ENCODE measurements at places on chromosomes 3 and 15.

- DNase-seq = no peak
These were observed 192.7 kb upstream of the LRIG1 start for GRCh38 chr3:66693461-66694031.

- DNase-seq = no peak
These were observed 94.2 kb upstream of the ACP3 start for GRCh38 chr3:132222868-132223538.

- DNase-seq = no peak
These were observed 6.9 kb downstream of the SLC38A3 start for GRCh38 chr3:50211930-50212329.

GRCh38 chr15:73928241-73928579 is 1.9 kb downstream of the LOXL1 start:
- no peak for DNase-seq

GRCh38 chr15:59444980-59445545 is 7.1 kb downstream of the FAM81A start:
- DNase-seq = no peak

- no peak for DNase-seq
These were observed at the start of gene HOMER2 for GRCh38 chr15:82952158-82953081. HOMER2 (minus strand) TSS chr15:82952720; CDS start chr15:82952535, 185 bp downstream.

DNA sequence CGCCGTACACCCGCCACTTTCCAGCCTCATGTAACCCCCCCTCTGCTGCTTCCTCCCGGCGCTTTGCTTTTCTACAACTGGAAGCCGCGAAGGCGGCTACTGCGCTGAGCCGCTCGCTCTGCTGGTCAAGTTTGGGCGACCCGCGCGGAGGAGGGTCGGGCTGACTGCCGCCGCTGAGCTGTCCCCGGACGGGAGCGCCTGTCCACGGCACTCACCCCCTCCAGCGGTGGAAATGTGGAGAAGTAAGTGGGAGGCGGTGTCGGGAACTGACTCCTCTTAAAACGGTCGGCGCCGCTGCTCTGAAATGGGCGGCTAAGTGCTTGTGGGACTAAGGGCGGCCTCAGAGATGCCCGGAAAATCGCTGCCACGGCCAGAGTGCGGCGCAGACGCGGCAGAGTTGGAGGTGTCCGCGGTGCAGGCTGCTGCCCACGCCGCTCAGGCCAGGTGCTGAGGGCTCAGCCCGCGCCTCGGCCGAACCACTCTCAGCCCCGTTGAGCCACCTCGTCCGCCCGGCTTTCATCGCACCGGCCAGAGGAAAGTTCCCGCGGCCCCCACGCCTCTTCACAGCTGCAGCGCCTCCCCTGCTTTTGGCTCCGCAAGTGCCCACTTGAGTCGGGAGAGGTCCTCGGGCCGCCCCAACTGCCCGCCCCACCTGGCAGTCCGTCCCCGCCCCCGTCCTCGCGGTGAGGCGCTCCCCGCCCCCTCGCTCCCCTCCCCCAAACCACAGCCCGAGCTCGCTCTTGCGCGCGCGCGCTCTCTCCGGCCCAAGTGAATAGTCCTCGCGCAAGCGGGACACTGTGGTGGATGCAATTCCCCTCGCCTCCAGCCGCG is at the start of gene EPHA6:
Gene EPHA6 (plus strand): TSS at position 775 of the 831 bp plus-strand sequence.
- DNase-seq = no peak

DNA sequence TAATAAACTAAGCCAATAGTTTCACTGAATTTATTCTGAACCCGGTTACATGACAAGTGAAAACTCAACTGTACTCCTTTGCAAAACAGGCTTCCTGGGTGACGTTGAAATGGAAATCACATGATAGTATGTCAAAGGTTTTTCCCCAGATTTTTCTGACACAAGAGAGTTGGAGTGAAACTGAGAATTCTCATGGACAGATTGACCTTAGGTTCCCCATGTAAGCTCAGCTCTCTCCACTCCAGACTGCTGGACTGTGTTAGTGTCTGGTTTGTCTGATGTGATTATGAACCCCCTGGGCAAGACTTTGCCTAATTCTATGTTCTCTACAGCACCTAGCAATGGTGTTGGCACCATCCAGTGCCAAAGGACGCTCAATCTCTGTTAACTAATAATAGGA is 219.7 kb upstream of the COL8A1 start:
- no peak for DNase-seq

- DNase-seq = no peak
These were observed at the start of gene H1-8 for GRCh38 chr3:129543156-129543790. H1-8 (plus strand) TSS chr3:129543175; CDS start chr3:129543219, 44 bp downstream.

DNA sequence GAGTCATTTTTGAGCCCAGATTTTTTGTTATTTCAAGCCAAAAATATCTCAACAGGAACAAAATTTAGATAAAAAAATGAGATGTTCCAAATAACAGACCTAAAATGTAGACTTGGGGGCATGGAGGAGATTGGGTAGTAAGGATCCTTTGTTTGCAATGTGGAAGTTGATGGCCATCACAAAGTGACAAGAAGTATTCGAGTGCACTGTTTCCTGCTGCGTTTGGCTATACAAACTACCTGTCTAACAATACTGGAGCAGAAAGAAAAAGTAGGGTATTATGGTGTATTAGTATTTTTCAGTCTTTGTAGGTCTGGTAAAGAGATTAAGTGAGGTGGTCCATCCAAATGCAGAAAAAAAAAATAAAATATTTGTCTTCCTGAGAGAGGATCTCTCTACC is 284.2 kb downstream of the C3orf38 start:
- no peak for DNase-seq

DNA sequence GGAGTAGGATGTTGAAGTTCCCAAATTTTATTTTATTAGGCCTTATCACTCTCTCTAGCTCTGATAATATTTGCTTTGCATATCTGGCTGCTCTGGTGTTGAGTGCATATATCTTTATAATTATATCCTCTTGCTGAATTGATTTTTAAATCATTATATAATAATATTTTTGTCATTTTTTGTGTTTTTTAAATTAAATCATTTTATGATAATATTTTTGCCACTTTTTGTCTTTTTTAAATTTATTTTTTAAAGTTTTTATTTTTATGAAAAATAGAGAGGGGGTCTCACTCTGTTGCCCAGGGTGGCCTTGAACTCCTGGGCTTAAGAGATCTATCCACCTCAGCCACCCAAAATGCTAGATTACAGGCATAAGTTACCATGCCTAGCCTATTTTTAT is 34.5 kb upstream of the OTOL1 start:
- DNase-seq = no peak

- DNase-seq = no peak
These were observed 125.5 kb upstream of the NMNAT3 start for GRCh38 chr3:139803294-139803693.

DNA sequence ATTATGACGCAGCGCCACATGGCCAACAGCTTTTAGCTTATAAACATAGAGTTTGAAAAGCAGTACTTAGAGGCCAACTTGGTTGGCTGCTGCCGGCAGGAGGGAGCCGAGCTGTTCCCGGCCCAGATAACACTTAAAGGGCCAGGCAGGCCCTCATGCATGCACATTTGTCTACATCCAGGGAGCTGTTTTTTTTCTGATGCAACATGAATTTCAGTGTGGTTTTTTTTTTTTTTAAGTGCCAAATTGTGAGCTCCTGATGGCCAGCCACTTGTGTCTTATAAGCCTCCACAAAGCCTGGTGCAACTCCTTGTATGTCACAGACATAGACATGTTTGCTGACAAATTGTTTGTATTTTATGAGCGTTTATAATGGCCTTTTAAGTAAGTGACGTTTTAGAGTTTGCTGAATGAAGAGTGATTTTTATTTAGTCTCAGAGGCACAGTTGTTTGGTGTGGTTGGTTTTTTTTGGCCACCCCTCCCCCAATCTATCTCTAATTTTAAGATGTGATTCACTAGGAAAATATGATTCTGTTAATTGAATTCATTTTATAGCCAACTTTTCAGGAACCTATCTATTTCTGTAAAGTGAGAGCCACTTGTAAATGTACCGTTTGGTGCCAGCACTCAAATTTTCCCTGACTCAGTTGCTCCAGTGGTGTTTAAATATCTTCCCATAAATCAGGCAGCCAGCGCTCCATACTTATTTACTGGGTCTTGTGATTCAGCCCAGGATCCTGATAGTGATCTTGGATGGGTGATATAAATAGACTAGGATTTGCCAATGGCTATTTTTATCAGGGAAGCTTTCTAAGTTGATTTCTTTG is 134.3 kb downstream of the VGLL4 start:
- no peak for DNase-seq

DNA sequence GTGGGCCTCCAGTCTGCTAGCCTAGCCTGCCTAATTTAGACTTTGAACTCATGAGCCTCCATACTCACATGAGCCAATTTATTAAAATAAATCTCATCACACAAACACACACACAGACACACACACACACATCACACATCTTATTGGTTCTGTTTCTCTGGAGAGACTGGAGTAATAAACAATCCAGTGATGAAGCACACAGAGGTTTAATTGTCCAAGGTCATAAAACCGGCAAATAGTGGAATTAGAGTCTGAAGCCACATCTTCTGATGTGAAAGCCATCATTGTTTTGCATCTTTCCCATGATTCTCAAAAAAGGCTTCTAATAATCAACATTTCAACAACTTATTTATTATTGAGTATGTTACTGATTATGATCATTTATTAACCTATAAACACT is 249.4 kb upstream of the KCNH8 start:
- no peak for DNase-seq

- no peak for DNase-seq
These were observed 23.2 kb downstream of the PLA1A start for GRCh38 chr3:119620899-119621298.

DNA sequence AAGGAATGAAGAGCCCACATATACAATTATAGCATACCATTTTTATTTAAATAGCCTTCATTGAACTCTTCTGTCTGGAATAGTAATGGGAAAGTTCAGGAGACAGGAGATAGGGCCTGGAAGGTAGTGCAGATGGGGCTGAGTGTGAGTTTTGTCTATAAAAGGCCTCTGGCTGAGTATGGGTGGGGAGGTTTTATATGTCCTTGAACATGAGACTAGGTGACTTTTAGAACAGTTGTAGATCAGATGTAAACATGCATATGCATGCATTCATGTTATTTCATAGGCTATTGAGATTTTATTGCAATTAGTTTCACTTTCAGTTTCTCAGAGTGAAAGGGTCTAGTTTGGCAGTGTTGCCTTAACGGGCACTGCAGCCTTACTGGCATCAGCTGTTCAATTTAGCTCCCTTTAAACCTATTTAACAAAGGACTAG is 27.1 kb downstream of the CGGBP1 start:
- DNase-seq = no peak

- DNase-seq = no peak
These were observed 145.4 kb downstream of the AKAP13 start for GRCh38 chr15:85525755-85526154.

GRCh38 chr15:96207377-96208006 is 123.0 kb upstream of the NR2F2 start:
- DNase-seq = no peak

- no peak for DNase-seq
These were observed 378.7 kb downstream of the MCTP2 start for GRCh38 chr15:94610069-94610468.

DNA sequence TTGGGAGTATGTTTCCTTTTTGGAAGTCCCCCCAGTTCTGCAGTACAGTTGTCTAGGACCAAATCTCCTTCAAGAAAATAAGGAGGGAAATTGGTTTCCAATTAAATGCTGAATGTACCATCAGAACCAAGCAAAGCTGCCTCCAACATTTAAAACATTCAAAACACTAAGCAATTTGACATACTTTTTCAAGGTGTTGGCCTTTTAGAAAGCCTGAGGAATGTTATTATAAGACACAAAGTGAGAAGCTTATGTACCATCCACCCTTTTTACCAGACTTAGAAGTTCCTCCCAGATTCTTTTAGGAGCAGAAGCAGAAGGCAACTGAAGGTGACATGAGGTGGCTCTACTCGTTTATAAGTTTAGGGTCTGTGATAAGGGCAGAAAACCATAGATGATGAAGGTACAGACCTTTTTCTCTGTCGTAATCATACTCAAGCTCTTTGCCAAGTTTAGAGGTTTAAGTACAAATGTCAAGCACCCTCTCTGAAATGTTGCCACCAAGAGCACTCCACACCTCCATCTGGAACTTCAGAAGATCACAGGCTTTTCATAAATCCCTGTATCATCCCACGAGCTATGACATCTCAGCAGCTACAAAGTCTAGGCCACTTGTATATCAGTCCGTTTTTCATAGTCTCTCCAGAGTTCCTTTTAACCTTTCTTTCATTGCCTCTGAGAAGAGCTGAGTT is 282.5 kb upstream of the THBS1 start:
- no peak for DNase-seq

DNA sequence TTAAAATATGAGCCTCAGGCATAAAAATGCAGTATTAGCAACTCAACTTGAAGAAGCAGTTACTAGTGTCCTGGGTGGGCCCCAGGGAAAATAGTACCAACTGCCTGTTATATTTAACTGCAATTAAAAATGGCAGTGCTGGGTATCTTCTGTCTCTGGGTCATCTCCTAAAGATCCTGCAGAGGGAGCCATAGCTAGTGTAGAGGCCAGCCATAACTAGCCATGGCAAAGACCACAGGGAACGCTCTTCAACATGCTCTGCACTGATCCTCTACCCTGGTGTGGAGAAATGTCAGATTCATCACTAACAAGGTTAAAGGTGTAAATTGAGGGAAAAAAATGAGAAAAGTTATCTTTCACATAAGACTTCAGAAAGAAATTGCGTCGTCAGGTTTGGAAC is 181.3 kb downstream of the SNRPN start:
- DNase-seq = no peak

- DNase-seq = no peak
These were observed 76.9 kb downstream of the RHCG start for GRCh38 chr15:89419370-89419984.

GRCh38 chr3:47082519-47082918 is 81.4 kb downstream of the SETD2 start:
- DNase-seq = no peak

GRCh38 chr3:14570089-14570488 is 29.9 kb upstream of the GRIP2 start:
- no peak for DNase-seq

DNA sequence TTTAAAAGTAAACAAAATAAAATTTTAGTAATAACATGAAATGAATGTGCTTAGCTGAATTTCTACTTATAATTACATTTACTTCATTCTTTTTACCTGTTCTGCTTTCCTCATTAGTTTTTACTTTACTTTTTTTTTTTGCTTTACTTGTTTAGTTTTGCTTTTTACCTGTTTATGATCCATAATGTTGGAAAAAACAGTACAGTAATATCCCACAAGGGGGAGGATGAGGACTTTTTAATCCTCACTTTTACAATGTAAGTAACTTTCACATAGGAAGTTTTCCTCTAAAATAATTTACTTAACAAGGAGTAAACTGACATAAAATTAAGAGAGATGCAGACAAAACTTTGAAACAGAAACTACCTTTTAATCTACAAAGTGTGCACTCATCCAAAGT is 268.7 kb downstream of the TBC1D5 start:
- DNase-seq = no peak
